ENCODE measurements at places on chromosomes 2 and 18.

GRCh38 chr2:172437419-172438341 lies 10.3 kb downstream of the ITGA6 start:
- H3K36me3 ChIP-seq, result no peaks in the 10 kb centered on the region
- H3K27me3 ChIP-seq, result no peaks in the 10 kb centered on the region
- H3K27ac ChIP-seq, result no peak overlapping the region
- H3K4me3 ChIP-seq, result no peak overlapping the region
- DNase-seq, result no peak

DNA sequence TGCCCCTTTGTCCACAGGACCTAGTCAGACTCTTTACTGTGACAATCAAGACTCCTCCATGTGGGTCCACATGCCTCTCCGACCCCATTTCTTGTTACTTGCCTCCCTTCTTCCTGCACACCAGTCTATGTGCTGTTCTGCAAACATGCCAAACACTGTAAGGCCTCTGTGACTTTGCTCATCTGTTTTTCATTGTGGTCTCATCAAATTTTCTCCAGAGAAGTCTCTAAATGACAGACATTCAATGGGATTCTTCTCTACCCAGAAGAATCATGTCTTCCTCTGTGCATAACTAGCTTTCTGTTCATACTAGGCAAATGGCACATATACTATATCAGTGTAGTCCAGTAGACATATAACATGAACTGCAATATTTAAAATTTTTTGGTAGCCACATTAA lies 43.0 kb upstream of the KCNE4 start:
- H3K27me3 ChIP-seq, result no peaks in the 10 kb centered on the region
- H3K27ac ChIP-seq, result no peak overlapping the region
- H3K36me3 ChIP-seq, result no peaks in the 10 kb centered on the region
- DNase-seq, result no peak
- H3K4me3 ChIP-seq, result no peak overlapping the region

GRCh38 chr2:241357531-241357930 lies 1.4 kb downstream of the FARP2 start:
- H3K27ac ChIP-seq, result no peak overlapping the region
- no peak for DNase-seq
- H3K4me3 ChIP-seq, result no peak overlapping the region
- H3K4me1 ChIP-seq, result peaks cover 10% of the 10 kb centered on the region

DNA sequence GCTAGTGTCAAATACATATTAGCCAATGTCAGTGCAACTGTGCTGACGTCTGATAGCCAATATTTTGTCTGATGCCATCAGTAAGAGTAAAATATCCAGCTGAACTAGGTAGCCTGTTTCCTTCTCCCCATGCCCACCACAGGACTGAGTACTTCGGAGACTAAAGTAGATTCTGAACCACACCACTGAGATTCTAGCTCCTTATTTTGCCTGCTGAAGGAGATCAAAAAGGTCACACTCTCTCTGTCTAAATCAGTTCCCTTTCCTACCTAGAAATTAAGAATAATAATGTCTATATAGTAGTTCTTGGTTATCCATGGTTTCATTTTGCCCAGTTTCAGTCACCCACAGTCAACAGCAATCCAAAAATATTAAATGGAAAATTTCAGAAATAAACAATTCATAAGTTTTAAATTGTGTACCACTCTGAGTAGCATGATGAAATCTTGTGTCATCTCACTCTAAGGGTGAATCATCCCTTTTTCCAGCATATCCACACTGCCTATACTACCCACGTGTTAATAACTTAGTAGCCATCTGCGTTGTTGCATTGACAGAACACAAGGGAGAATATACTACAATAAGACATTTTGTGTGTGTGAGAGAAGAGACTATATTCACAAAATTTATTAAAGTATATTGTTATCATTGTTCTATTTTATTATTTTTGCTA lies 1043.3 kb upstream of the PIK3C3 start:
- no peak for DNase-seq
- no peak overlapping the region for H3K27ac ChIP-seq
- H3K4me3 ChIP-seq, result no peak overlapping the region
- H3K4me1 ChIP-seq, result no peaks in the 10 kb centered on the region
- no peaks in the 10 kb centered on the region for H3K36me3 ChIP-seq

DNA sequence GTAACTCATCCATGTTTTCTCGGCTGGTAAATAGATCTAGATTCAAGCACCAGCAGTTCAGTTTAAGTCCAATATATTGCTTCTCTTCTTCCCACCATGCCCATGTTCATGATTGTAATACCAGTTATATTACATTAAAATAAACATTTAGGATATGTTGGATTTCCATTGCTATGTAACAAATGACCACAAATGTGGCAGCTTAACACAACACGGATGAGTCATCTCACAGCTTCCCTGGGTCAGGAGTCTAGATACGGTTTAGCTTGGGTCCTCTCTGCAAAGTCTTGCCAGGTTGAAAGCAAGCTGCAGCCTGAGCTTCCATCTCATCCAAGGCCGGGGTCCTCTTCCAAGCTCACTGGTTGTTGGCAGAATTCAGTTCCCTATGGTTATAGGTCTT lies 39.4 kb upstream of the SMAD2 start:
- H3K36me3 ChIP-seq, result no peaks in the 10 kb centered on the region
- H3K27ac ChIP-seq, result no peak overlapping the region
- DNase-seq, result no peak
- no peak overlapping the region for H3K4me3 ChIP-seq
- H3K27me3 ChIP-seq, result no peaks in the 10 kb centered on the region

GRCh38 chr2:219713110-219713509 lies 85.7 kb downstream of the SLC4A3 start:
- no peak overlapping the region for H3K4me3 ChIP-seq
- no peaks in the 10 kb centered on the region for H3K27me3 ChIP-seq
- DNase-seq, result no peak
- no peaks in the 10 kb centered on the region for H3K4me1 ChIP-seq
- no peaks in the 10 kb centered on the region for H3K36me3 ChIP-seq

GRCh38 chr2:3222636-3223035 lies 155.0 kb downstream of the EIPR1 start:
- no peaks in the 10 kb centered on the region for H3K4me1 ChIP-seq
- peaks cover 9% of the 10 kb centered on the region for H3K36me3 ChIP-seq
- no peak overlapping the region for H3K4me3 ChIP-seq
- DNase-seq, result no peak
- no peaks in the 10 kb centered on the region for H3K27me3 ChIP-seq

DNA sequence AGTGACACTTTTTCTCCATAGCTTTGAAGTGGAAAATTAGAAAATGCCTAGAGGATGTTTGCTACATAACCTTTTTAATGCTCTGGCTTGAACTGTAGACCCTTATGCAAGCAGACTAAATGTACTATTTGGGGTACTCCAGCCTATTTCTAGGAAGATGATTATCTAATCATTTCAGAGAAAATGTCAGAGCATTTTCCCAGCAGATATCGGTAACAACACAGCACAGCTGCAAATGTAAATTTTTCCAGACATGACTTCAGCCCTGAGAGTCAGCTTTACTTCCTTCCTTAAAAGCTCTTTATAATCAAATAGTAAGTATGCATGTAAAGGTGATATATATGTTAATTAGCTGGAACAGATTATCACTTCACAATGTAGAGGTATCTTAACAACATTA lies 1647.1 kb downstream of the SUCLG1 start:
- H3K27ac ChIP-seq, result no peak overlapping the region
- H3K4me3 ChIP-seq, result no peak overlapping the region
- H3K36me3 ChIP-seq, result no peaks in the 10 kb centered on the region
- H3K27me3 ChIP-seq, result no peaks in the 10 kb centered on the region

- DNase-seq, result no peak
- H3K4me3 ChIP-seq, result no peak overlapping the region
- H3K27ac ChIP-seq, result no peak overlapping the region
- H3K27me3 ChIP-seq, result no peaks in the 10 kb centered on the region
- no peaks in the 10 kb centered on the region for H3K4me1 ChIP-seq
- no peaks in the 10 kb centered on the region for H3K36me3 ChIP-seq
Measured at GRCh38 chr2:110946902-110947301, 173.8 kb upstream of the BCL2L11 start.

DNA sequence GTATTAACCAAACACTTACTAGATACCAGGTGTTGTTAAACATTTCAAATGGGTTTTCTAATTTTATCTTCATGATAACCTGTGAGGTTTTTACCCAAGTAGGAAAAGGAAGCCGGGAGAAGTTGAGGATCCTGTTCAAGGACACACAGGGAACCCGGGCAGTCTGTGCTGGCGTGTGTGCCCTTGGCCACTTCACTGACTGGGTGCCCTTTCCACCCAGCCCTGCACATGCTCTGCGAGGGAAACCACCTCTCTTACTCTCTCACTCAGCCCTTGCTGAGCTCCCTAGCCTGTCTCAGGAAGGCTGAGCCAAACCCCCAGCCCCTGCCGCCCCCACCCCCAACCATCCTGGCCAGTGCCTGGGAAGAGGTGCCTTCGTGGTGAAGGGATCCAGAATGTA lies 51.8 kb downstream of the TEX44 start:
- no peaks in the 10 kb centered on the region for H3K27me3 ChIP-seq
- H3K36me3 ChIP-seq, result no peaks in the 10 kb centered on the region
- H3K27ac ChIP-seq, result no peak overlapping the region
- no peak overlapping the region for H3K4me3 ChIP-seq
- H3K4me1 ChIP-seq, result peaks cover 9% of the 10 kb centered on the region

GRCh38 chr2:177430411-177430810 lies 37.8 kb downstream of the AGPS start:
- no peaks in the 10 kb centered on the region for H3K36me3 ChIP-seq
- H3K4me3 ChIP-seq, result no peak overlapping the region
- no peak overlapping the region for H3K27ac ChIP-seq
- H3K27me3 ChIP-seq, result no peaks in the 10 kb centered on the region
- DNase-seq, result no peak

GRCh38 chr2:12479065-12479601 lies 237.6 kb upstream of the TRIB2 start:
- H3K36me3 ChIP-seq, result no peaks in the 10 kb centered on the region
- no peaks in the 10 kb centered on the region for H3K27me3 ChIP-seq
- no peaks in the 10 kb centered on the region for H3K4me1 ChIP-seq
- H3K27ac ChIP-seq, result no peak overlapping the region
- DNase-seq, result no peak

GRCh38 chr2:226333388-226333787 lies 466.2 kb downstream of the IRS1 start:
- H3K27ac ChIP-seq, result no peak overlapping the region
- H3K27me3 ChIP-seq, result no peaks in the 10 kb centered on the region
- no peaks in the 10 kb centered on the region for H3K4me1 ChIP-seq
- no peak for DNase-seq
- H3K36me3 ChIP-seq, result no peaks in the 10 kb centered on the region
- no peak overlapping the region for H3K4me3 ChIP-seq

- H3K4me3 ChIP-seq, result no peak overlapping the region
- H3K27ac ChIP-seq, result no peak overlapping the region
Measured at GRCh38 chr2:20111311-20112131, 60.1 kb upstream of the LAPTM4A start.

DNA sequence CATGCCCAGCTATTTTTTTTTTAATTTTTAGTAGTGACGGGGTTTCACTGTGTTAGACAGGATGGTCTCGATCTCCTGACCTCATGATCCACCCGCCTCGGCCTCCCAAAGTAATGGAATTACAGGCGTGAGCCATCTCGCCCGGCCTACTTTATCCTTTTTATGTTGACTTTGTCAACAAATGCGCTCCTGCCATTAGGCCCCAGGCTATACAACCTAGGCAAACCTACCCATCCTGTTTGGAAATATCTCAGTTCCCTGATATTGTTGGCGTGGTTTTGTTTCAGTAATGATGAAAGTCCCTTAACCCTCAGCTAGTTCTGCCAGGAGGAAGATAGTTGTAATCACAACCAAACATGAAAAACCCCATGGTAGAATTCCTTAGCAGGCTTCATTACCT lies 249.4 kb upstream of the SOX11 start:
- no peak overlapping the region for H3K4me3 ChIP-seq
- no peak for DNase-seq
- no peaks in the 10 kb centered on the region for H3K4me1 ChIP-seq
- no peak overlapping the region for H3K27ac ChIP-seq

GRCh38 chr2:70822843-70823242 lies 2.4 kb upstream of the CLEC4F start:
- H3K4me1 ChIP-seq, result no peaks in the 10 kb centered on the region
- no peaks in the 10 kb centered on the region for H3K36me3 ChIP-seq
- DNase-seq, result no peak
- H3K27me3 ChIP-seq, result no peaks in the 10 kb centered on the region
- no peak overlapping the region for H3K4me3 ChIP-seq

GRCh38 chr18:12701161-12701560 lies 1.4 kb downstream of the CEP76 start:
- H3K36me3 ChIP-seq, result peaks cover 13% of the 10 kb centered on the region
- no peaks in the 10 kb centered on the region for H3K4me1 ChIP-seq
- H3K27ac ChIP-seq, result no peak overlapping the region

- H3K4me1 ChIP-seq, result no peaks in the 10 kb centered on the region
- H3K27me3 ChIP-seq, result no peaks in the 10 kb centered on the region
- H3K4me3 ChIP-seq, result no peak overlapping the region
Measured at GRCh38 chr2:3475771-3476170, 43.6 kb downstream of the ADI1 start.

- H3K27me3 ChIP-seq, result no peaks in the 10 kb centered on the region
- no peak overlapping the region for H3K4me3 ChIP-seq
Measured at GRCh38 chr2:75666911-75667310, 20.3 kb downstream of the MRPL19 start.

DNA sequence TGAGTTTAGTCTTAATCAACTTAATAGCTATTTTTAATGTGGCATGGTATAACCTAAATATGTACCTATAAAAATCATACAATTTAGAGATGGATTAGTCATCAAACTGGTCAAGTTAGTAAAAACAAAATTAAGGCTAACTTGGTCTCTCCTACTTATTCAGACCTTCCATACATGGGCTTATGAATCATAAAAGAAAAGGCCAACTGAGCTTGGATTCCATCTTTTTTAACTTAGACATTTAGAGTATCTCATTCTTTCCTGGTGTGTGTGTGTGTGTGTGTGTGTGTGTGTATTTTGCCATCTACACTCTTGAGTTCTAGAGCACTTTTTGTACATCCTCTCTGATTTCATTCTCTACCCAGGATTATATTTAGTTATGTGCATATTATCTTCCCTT lies 637.5 kb downstream of the PLCL1 start:
- H3K4me1 ChIP-seq, result no peaks in the 10 kb centered on the region
- H3K4me3 ChIP-seq, result no peak overlapping the region
- no peak overlapping the region for H3K27ac ChIP-seq
- H3K27me3 ChIP-seq, result no peaks in the 10 kb centered on the region
- DNase-seq, result no peak

Measured in H1 (cell line).